ENCODE measurements at places on chromosomes 3 and 15. TPM values are rescaled to one million over a fixed set of nuclear protein-coding genes. Genes with fewer than 3 reads are reported as not detected.
A peak's percentile ranks its signal among the peaks of the same experiment; 100 is the strongest.

The TUBGCP5 gene
- total RNA-seq, result 27.9 TPM

The CELF6 gene
- total RNA-seq, result not detected

The USP8 gene
- total RNA-seq, result 52.4 TPM

The DNAJA4 gene
- total RNA-seq, result not detected

The MKRN3 gene
- 11.1 TPM for total RNA-seq

The PLXND1 gene
- 219 TPM for total RNA-seq

The NAALADL2 gene
- total RNA-seq, result 1.5 TPM

The CDHR4 gene
- total RNA-seq, result not detected

The CLDN16 gene
- 0.02 TPM for total RNA-seq

The SLC12A1 gene
- not detected for total RNA-seq

The BSN gene
- total RNA-seq, result 0.12 TPM

GRCh38 chr3:190142041-190142440 lies 21.3 kb upstream of the P3H2 start:
- no peak for DNase-seq

- peak; percentile 7 for DNase-seq
Measured at GRCh38 chr3:107740992-107741896, 218.5 kb downstream of the BBX start.

- no peak for DNase-seq
Measured at GRCh38 chr3:108021533-108021932, 69.3 kb downstream of the CD47 start.

DNA sequence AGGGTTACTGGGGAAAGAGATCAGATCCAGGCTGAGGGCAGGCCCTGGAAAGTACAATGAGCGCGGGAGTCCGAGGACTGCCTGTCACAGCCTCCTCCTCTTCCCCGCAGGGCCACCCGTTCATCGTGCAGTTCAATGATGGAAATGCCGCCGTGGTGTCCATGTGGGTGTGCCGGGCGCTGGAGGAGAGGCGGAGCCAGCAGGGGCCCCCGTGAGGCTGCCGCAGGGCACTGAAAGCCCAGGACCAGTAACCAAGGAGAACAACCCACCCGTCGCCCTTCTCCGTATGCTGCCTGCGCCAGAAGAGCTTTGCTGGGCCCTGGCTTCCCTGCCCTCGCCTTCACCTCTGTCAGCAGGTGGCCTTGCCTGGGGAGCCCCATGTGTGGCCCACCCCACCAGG lies 18.8 kb upstream of the SKOR1 start:
- DNase-seq, result no peak

- peak; percentile 87 for DNase-seq
Measured at GRCh38 chr3:41418961-41419691, 219.8 kb downstream of the CTNNB1 start.

- no peak for DNase-seq
Measured at GRCh38 chr15:63232405-63232804, 43.0 kb downstream of the RAB8B start.

DNA sequence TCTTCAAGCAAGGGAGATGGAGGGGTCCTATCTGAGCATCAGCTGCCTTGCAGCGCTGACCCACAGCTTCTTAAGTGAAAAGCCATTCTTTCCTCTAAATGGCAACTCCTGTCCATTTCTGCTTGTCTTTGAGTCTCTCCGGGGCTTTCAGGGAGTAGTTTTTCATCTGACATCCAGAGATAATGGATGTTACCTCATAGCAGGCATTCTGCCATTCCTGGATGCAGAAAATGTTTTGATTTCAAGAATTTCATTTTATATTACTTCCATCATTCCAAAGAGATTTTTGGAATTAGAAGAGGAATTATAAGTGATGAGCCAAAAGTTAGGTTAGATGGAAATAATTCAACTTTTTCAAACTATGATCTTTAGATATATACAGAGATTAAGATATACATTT lies 44.9 kb upstream of the GABRG3 start:
- DNase-seq, result no peak

DNA sequence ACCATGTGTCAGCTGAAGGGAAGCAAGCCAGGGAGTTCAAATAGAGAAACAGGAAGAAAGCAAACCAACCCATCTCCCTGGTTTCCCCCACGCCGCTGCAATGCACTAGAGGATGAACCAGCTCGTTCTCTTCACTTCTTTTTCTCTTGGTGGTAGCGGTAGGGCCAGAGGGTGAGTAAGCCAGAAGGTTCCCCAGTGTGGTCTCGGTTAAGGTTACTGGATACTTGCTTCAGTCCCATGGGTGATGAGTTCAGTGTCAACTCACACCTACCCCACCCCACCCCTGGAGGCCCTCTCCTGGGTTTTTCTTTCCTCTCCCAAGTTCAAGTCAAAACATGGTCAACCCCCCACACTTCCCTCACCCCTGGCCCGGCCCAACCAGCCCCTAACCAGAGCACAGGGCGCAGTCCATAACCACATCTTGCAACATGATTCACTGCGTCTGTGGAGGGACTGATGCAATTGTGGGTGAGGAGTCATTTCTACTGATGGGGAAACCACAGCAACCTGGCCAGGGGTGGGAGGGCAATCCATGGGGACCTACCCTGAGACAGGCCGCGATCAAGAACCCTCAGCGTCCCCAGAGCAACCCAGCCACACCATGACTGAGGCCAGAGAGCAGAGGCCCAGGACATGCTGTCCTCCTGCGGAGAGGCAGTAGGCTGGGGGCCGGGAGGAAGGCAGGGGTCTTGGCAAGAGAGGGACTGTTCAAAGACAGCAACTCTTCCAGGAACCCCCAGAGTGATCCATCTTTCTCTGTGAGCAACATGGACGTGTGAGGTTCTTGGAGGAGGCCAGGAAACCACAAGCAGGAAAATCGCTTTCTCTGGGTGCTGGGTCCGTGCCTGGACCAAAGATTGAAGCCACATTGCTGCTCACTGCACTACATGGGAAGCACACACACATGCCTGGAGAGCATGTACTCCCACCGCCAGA lies 276.6 kb downstream of the UACA start:
- DNase-seq, result no peak

- DNase-seq, result no peak
Measured at GRCh38 chr15:37574985-37575384, 359.5 kb upstream of the TMCO5A start.

GRCh38 chr3:157142315-157142714 lies 17.6 kb downstream of the CCNL1 start:
- DNase-seq, result no peak

DNA sequence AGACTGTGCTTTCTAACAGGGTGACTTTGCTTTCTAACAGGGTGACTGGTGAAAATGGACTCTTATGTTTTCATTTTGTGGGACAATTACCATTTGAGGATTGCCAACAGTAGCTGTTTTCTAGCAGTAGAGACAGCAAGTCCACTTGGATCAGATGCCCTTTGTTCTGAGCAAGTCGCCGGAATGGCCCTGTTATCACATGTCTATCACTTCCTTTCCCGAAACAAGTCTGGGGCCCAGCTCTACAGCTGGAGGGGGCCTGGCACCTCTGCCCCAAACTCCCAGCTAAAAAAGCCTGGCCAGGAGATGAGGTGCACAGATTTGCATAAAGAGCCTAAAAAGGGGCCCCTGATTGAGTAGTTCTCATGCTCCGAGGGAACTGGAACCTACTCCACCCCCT lies 44.6 kb downstream of the THBS1 start:
- no peak for DNase-seq

- no peak for DNase-seq
Measured at GRCh38 chr3:125002414-125003368, 53.1 kb downstream of the HEG1 start.

GRCh38 chr15:99514306-99514705 lies 51.5 kb upstream of the MEF2A start:
- no peak for DNase-seq

DNA sequence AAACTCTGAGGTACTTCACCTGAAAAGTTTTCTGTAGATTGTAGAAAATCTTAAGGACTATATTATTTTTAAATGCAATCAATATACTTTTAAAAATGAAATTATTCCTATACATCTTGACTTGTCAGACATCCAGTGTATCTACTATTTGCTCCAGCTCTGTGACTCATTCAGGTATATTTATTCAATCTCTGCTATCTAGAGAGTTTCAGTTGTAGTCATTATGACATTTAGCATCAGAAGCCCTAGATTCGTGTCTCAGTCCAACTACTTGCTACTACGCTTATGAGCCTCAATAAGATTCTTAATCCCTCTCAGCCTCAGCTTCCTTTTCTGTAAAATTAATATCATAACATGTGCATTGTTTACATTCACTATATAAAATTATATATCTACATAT lies 22.3 kb upstream of the EIF1B start:
- DNase-seq, result no peak

GRCh38 chr3:156259896-156260295 lies 139.5 kb downstream of the KCNAB1 start:
- DNase-seq, result no peak

DNA sequence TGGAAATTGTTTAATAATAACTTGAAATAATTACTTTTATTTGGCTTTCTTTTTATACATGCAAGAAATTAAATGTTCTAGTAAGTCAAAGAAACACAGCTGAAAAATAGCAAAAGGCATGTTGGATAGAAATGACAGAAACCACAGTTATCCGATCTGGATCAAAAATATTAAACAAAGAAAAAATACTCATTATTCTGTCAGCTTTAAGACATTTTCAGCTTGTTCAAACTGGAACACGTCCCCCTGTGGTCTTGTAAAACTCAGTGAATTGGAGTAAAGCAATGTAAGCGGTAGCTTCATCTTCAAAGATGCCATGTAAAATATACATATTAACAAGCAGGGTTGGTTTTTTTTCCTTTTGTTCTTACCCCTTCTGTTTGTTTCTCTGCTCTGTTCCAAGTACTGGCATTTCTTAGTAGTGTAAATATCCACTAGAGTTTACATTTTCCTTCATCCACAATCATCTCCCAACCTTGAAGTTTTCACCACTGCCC lies 223.4 kb downstream of the IGSF11 start:
- DNase-seq, result no peak

GRCh38 chr3:8290611-8291010 lies 211.0 kb upstream of the LMCD1 start:
- no peak for DNase-seq

DNA sequence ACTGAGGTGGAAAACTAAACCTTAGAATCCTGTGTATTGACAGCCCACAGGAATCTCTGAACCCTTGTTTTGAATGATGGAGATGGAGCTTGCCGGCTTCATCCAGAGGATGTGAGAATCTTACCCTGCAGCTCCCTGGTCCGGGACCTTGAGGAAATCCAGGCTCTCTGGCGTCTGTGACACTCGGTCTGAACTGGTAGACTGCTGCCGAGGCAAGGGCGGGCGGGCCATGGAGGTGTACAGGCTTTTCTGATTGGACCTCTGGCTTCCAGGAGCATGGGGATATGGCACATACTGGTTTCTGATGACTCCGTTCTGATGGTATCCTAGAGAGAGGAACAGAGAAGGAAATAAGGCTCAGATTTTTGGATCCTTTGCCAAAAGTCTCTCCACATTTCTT lies 48.5 kb downstream of the CCNB2 start:
- no peak for DNase-seq

DNA sequence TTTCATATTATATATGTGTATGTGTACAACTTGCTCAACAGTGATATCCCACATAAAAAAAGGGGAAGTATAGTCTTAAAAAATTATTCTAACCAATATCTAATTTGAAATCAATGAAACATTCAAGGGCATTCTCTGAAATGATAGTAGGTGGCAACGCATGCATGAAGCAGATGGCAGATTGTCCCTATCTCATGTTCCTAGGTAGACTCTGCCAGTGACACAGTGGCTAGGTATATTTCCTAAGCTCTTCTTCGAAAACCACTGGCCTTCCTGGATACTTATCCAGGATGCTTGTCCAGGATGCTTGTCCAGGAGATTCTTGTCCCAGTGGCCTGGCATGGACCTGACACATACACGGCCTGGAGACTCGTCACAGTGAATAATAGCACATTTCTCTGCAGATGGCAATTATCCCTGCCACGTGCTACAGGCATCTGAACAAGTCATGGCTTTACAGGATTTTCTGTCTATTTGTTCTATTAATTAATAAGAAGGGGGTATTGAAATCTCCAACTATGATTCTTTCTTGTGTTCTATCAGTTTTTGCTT lies 54.9 kb downstream of the OCA2 start:
- DNase-seq, result no peak

DNA sequence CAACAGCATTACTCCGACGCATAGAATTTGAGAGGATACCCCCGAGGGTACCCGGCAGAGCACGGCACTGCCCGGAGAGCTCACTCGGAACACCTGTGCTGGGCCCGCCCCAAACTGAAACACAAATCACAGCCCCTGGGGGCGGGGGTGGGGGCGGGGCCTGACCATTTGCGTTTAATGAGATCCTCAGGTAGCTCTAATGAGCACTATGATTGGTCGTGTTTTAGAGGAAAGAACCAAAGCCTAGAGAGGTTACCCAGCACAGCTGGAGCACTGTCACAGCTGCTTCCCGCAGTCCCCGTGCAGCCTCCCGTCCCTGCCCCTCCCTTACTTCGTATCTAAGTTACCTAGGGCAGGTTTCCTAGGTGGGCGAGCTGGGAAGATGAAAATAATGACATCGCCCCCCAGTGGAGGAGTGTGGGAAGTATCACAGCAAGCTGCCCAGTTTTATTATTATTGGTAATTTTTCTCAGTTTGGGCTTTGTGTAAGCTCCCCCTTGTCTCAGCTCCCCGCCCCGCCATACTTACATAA lies 187.1 kb downstream of the PDE8A start:
- DNase-seq, result no peak

GRCh38 chr3:4065554-4065953 lies 237.6 kb upstream of the SETMAR start:
- DNase-seq, result no peak

GRCh38 chr3:8458238-8458661 lies 43.4 kb upstream of the LMCD1 start:
- no peak for DNase-seq

- no peak for DNase-seq
Measured at GRCh38 chr15:40456299-40456712, 14.5 kb upstream of the CHST14 start.

DNA sequence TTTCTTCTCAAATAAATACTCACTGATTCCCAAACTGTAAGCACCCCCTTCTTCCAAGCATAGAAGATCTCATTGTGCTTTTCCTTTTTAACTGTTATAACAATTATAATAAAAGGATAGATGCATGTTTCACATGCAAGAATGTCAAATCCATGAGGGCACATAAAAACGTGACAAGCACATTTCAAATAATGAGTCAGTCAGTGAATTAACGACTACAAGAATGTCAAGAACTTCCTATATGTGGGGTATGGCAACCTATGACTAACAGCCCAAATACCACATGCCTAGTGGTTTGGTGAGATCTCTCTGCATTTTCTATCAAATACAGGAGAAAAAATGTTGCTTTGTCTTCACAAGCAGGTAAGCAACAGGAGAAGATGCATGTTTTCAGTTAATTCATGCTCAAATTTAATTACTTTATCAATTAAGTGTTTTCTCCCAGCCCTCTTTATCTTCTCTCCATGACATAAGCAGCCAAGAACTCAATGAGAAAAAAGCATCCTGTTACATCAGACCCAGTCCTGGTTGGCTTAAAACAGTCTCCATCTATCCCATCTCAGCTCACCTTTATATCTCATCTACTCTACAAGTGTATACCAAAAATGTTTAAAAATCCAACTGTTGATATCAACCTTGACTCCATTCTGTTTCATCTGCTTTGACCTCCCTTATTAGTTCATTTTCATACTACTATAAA lies 181.5 kb upstream of the LMCD1 start:
- peak; percentile 51 for DNase-seq
